OCI-LY7 (cell line): ENCODE measurements at places on chromosomes 1 and 21. TPM values are rescaled to one million over a fixed set of nuclear protein-coding genes. Genes with fewer than 3 reads are reported as not detected.

ADAMTS5 gene
- not detected in 2 replicates for total RNA-seq

CAMK1G gene
- not detected in 2 replicates for total RNA-seq

NKAIN1 gene
- not detected in 2 replicates for total RNA-seq

HUNK gene
- total RNA-seq: 3.2 and 5.5 TPM in 2 replicates

GJA9 gene
- total RNA-seq: not detected in 2 replicates

SYTL1 gene
- total RNA-seq: 81.7 and 91.6 TPM in 2 replicates

ZBTB48 gene
- total RNA-seq: 51.3 and 58.2 TPM in 2 replicates

DDR2 gene
- 0.19 and 0.41 TPM in 2 replicates for total RNA-seq

KPRP gene
- total RNA-seq: not detected in 2 replicates

MKNK1 gene
- 22.1 and 24.0 TPM in 2 replicates for total RNA-seq

TTC39A gene
- total RNA-seq: not detected in 2 replicates

MPL gene
- total RNA-seq: not detected in 2 replicates
